ENCODE measurements at places on chromosomes 12 and 14.

GRCh38 chr14:22168092-22168955 lies 420.7 kb downstream of the DAD1 start:
- no peak for DNase-seq

DNA sequence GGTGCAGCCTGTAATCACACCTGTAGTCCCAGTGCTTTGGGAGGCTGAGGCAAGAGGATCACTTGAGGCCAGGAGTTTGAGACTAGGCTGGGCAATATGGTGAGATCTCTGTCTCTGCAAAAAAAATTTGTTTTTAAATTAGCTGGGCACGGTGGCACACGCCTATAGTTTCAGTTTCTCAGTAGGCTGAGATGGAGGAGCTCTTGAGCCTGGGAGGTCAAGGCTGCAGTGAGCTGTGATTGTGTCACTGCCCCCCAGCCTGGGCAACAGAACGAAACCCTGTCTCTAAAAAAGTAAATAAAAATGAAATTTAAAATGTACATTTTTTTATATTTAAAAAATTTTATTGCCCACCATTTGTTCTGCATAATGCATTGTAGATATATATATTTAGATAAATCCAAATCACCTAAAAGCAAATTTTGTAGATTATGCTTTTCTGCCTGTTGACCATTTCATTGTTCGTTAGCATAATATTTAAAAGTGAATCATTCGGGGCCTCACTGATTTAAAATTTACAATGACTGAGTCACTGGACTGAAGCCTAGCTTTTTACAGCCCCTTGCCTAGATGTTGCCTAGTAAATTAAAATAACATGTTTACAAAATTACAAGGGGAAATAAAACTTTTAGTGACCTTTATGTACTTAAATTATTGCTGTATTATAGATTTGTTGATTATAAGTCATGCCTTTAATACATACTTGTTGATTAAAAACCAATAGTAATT lies 87.9 kb downstream of the USP15 start:
- DNase-seq: no peak

- DNase-seq: peak; percentile 20
Observed at GRCh38 chr12:41186026-41186425, 2.1 kb upstream of the PDZRN4 start.

DNA sequence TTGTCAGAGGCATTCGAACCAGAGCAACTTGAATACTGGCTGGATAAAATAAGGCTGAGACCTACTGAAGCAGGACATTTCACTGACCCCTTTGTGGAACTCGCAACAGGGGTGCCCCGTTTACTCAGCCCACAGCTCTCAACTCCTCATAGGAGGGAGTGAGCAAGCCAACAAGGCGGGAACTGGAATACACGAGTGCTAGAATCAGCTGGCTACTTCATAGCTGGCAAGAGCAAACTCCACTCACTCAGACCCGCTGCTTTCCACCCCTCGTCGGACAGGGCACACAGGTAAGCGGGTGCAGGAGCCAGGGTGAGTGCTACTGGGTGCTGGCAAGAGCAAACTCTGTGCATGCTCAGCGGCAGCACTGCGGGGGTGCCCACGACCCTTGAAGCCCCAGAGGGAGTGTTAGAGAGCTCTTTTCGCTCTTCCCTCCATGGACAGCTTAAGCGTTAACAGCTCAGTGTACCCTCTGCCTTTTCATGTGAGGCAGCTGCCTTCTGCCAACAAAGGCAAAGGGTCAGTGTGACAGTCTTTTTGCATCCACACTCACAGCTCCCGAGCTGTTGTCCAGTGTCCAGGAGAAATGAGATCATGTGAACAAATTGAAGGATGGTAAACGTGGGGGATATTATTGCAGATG lies 15.7 kb downstream of the CAPZA3 start:
- DNase-seq: no peak

DNA sequence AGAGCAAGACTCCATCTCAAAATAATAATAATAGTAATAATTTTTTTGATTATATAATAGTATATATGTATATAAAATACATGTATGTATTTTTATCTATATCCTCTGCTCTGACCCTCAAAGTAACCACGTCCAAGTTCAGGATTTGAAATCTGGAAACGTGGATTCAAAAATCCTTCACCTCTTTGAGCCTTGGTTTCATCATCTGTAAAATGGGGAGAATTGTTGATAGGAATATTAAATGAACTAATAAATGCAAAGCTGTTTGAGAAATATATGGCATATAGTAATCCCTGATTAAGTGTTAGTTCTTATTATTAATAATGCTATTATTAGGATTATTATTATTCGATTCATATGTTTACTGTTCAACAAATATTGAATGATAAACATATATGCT lies 2.6 kb downstream of the P2RX7 start:
- DNase-seq: no peak

DNA sequence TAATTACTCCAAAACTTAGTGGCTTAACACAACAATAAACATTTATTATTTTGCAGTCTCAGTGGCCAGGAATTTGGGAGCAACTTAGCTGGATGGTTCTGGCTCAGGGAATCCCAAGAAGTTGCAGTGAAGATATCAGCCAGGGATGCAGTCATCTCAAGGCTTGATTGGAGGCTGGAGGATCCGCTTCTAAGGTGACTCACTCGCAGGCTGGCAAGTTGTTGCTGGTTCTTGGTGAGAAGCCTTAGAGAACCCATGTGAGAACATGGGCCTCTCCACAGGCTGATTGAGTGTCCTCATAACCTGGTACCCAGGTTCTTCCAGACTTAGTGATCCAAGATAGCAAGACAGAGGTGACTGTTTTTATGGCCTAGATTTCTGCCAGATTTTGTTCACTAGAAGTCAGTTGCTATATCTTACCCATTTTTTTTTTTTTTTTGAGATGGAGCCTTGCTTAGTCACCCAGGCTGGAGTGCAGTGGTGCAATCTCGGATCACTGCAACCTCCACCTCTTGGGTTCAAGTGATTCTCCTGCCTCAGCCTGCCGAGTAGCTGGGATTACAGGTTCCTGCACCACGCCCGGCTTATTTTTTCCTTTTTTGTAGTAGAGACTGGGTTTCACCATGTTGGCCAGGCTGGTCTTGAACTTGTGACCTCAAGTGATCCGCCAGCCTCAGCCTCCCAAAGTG lies 32.5 kb downstream of the BRMS1L start:
- no peak for DNase-seq

GRCh38 chr12:112992541-112993398 lies 14.5 kb downstream of the OAS2 start:
- peak; percentile 79 for DNase-seq

DNA sequence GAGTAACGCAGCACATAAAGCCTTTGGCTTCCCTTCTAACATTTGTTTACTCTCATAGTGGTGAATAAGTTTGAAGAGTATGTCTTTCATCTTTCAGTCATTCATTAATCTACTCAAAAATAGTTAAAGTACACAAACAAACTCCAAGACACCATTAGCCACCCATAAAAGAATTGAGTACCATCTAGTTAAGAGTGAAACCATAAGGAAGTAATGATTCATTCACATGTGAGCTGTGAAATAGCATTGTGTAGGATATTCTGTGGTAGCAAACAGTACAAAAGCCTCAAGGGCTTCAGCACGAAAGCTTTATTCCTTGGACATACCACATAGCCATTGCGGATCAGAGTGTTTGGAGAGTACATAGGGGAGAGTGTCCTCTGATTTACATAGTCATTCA lies 13.9 kb downstream of the SYT1 start:
- DNase-seq: no peak

GRCh38 chr14:70149596-70150165 lies 39.1 kb downstream of the SLC8A3 start:
- no peak for DNase-seq

- no peak for DNase-seq
Observed at GRCh38 chr14:35689000-35689460, 120.1 kb downstream of the RALGAPA1 start.

- DNase-seq: peak; percentile 2
Observed at GRCh38 chr14:36056845-36057244, 119.7 kb downstream of the PTCSC3 start.

DNA sequence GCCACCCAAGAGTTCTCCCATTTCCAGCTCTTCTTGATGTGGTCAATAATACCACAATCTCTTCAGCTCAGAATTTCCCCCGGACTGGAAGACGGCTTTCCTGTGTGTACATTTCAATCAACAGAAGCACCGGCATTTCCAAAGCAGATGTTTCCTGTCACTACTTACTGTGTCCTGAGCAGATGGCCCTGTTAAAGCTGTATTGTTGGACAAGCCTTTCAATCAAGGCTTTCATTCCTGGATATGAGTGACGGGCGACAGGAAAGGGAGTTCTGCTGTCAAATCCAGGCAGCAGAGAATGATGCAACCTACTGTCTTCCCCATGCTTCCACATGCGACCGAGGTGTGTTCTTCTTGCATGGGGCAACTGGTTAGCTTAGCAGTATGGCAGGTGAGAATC lies 76.4 kb upstream of the CCDC60 start:
- DNase-seq: no peak

GRCh38 chr12:12171991-12172511 lies 94.8 kb downstream of the LRP6 start:
- DNase-seq: peak; percentile 61

DNA sequence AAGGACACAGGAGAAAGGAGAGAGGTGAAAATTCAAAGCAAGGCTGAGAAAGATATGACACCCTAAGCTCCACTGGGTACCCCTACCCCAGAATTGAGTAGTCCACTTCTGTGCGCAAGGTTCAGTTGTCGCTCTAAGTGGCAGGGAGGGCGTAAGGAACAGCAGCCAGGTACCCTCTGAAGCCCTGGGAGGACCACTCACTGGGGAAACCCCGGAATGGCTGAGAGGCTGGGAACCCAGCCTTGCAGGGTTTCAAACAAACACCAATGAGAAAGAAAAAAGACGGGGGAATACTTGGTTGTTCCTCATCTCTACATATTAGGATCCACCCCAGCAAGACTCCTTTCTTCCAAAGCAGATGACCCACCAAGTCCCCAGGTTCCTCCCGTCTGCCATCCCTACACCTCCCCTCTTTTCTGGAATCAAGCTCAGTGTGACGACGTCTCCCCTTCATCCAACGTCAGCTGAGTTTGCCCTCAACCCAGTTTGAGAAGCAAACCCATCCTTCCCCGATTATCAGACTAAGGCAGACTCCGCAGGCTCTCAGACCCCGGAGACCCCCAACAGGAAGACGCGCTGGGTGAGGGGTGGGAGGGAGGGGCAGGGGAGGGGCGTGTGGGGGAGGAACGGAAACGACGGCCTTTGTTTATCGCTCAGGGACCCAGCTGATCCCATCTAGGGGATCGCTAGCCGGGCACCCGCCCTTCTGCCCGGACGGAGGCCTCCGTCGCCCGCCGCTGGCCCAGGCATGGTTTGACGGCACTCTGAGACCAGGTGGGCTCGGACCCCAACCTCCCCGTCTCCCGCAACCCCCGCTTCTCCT lies 795 bp downstream of the LMBR1L start:
- no peak for DNase-seq

- DNase-seq: no peak
Observed at GRCh38 chr14:31952573-31952972, 124.5 kb upstream of the ARHGAP5 start.

DNA sequence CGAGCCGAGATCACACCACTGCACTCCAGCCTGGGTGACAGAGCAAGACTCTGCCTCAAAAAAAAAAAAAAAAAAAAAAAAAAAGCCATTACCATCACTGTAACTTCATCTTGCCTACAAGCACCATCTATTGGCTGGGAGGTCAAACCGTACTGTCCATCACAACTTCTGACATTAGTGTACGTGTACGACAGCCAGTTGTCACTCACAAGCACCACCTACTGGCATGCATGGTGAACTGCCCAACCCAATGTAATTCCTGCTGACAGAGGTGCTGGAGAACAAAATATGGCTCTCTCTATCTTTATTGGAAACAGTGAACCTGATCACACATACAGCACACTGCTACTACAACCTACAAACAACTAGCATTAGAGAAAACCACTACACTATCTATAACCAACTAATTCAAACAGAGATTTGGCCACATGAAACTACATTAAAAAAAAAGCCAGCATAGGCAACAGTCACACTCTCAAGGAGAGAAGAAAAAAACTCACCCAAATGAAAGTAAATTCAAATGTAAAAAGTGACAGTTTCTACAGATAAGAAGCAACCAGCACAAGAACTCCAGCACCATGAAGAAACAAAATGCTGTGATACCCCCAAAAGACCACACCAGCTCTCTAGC lies 82.3 kb downstream of the PUS7L start:
- DNase-seq: peak; percentile 51

GRCh38 chr12:113222730-113223531 lies 1.7 kb downstream of the TPCN1 start:
- peak; percentile 91 for DNase-seq

DNA sequence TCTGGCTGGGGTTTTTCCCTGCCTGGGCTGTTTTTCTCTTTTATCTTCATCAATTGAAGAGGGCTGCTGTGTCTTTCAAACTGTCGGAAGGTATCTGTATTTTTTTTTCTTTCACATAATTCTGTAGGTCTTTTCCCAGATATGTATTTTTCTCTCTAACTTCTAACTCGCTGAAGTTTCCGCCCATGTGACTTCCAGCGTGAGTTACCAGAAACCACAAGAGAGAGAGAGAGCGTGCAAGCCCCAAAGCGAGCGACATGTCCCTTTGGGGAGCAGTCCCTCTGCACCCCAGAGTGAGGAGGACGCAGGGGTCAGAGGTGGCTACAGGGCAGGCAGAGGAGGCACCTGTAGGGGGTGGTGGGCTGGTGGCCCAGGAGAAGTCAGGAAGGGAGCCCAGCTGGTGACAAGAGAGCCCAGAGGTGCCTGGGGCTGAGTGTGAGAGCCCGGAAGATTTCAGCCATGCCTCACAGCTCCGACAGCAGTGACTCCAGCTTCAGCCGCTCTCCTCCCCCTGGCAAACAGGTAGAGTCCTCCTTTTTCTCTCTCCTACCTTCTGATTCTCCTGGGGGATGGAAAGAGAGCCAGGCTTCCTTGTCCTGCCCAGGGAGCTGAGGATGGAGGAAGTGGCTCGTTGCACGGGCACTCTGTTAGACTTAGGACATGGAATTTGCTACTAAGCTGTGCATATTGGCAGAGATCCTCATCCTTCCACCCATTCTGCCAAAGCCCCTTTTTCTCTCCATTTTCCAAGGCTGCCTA lies at the start of gene BATF:
TSS of gene BATF (plus strand) at position 246 of the 759 bp plus-strand sequence. CDS start at position 460, 214 bp downstream.
- DNase-seq: peak; percentile 66

DNA sequence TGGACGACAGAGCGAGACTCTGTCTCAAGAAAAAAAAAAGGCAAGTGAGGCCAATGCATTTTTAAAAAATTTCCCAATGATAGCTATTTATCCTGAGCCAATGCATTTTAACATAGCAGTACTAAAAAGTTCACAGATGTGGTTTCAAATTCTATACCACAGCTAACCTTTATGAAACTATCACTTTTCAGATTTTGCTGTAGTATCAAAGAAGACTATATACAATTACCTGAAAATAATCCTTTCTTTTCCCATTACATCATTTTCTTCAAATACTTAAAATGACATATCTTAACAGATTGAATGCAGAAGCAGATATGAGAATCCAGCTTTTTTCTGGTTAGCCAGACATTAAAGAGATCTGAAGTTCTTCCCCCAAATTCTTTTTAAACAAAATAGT lies 13.2 kb downstream of the ATF7 start:
- DNase-seq: no peak

GRCh38 chr14:97788364-97788763 lies 991.2 kb downstream of the VRK1 start:
- no peak for DNase-seq

DNA sequence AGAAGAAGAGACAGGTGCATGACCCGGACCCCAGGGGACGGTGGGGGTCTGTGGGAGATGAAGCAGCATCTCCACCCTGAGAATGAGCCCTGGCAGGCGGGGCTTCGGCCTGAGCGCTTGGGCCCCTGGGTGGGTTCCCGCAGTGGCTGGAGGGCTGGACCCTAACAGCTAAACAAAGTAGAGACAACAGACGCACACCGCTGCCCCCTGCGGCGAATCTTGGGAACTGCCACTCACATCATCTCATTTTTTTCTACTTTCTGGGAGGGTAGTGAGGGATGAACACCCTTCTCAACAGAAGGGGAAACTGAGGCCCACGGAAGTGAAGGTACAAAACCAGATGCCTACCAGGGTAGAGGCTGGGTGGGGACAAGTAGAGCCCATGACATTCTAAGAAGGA lies 104.7 kb downstream of the RFLNA start:
- DNase-seq: peak; percentile 32
